ENCODE measurements at places on chromosomes 1 and 21.

DNA sequence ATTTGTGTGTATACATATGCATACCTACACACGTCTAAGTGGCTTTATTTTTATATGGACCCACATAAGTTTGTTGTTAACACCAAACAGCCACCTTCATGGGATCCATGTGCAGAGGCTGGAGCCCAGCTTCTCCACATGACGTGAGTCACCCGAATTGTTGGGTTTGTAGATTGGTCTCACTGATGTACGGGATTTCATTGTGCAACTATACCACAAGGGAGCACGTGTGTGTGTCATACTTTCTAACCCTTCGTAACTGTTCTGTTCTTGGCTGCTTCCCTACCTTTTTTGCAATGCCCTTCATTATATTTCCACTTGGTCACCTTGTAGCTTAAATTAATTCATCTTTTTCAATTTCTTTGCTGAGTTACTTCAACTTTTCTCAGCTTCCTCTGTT, 21.0 kb downstream of the SPRTN start:
- no peak for DNase-seq

GRCh38 chr1:44361478-44361877, 6.4 kb upstream of the ERI3 start:
- no peak for DNase-seq

DNA sequence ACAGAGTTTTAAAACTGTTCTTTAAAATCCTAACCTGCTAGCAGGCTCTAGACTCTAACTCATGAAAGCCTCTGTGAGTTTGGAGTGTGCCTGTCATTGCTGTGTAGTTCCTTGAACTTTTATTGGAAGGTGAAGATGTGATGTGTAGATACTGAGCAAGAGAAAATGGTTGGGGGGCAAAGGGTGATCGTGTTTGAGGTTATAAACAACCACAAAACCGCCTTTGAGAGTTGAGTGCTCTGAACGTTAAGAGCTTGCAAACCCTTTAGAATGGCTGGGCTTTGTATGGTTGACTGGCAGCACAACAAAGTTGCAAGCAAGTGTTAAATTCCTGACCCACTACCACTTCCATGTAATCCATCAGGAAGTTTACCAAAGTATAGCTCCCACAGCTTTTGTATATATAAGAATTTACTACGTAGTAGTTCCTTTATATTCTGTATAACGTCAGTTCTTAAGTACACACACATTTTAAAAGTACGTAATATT, 19.6 kb downstream of the BACE2 start:
- no peak for DNase-seq

GRCh38 chr21:25283720-25284119, 323.6 kb downstream of the MRPL39 start:
- DNase-seq, result peak; percentile 12

DNA sequence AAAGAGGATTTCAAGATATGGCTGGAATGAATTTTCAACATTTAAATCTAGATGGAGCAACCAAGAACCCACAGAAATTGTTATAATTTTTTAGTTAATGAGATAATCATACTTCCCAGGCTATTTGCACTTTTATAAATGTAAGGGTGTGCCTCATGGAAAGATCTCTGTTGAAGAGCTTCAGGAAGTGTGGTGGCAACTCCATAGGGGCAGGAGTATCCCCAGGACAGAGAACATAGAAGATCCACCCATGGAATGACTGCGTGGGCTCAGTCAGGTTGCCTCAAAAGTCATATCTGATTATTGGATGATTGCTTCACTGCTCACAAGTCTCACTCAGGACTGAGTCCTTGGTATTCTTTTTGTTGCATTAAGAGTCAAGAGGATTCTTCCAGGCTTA, 167.4 kb upstream of the KIAA0040 start:
- DNase-seq, result no peak

GRCh38 chr21:42356046-42356445, 5.3 kb upstream of the TFF2 start:
- DNase-seq, result no peak

All from CD4-positive, alpha-beta T cell treated with Interleukin-15 for 4 hours (primary cell).